ENCODE measurements at places on chromosomes 5 and 9.

DNA sequence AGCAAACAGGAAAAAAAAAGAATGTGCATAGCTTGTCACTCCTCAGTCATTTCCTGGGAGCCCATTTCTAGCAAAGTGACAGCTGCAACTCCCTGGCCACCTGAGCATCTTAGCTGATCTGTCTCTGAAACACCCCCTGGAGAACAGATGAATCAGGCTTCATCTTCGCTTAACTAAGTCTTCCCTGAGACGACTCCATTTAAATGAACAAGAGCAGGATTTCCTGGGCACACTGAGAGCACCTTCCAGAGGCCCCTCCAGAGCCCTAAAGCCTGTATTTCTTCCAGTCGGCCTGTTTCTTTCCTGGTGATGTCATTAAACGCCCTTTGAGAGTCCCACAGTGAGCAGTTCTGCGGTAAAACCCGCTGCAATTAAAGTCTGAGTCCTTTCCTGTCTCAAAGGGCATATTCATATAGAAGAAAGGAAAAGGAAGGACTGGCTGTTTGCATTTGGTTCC lies 13.9 kb downstream of the TGFBI start:
- DNase-seq: no peak

DNA sequence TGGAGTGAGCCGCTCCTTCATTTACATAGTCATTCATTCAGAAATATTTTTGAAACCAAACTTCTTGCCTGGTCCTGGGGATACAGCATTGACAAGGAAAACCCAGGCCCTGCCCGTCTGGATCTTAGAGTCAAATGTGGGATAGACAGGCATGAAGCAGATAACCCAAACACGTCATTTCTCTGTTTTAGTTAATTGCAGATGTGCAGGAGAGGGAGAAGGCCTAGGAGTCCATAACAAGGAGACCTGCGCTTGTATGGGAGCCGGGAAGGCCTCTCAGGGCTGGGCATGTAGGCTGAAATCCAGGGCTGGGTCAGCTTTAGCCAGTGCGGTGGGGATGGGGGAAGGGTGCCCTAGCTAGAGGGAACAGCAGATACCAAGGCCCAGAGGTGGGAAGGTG lies 43.3 kb downstream of the PRRX2 start:
- no peak for DNase-seq

DNA sequence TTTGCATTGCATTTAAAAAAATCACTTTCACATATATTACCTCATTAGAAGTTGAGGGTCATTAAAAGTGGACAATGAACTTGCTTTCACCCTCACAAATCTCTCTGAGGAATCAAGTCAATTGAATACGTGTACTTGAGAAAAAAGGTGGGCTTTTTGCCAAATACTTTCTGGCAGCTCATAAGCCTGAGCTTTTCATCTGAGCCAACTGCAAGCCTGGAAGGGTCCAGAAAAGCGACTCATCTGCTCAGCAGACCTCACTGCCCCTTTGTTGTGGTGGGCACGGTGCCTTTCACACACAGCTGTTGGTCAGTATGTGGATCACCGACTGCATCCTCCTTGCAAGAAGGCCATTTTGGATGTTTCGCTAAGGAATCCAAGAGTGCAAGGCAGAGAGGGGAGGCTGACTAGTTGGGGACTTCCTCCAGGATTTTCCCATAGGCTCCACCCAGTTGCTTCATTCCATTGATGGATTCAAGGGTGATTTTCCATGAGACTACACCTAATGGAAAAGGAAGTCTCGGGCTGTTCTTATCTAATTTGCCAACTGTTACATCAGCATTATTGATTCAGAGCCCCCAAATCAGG lies 564.7 kb downstream of the PDE4D start:
- peak; percentile 85 for DNase-seq

GRCh38 chr9:74666625-74667316 lies 169.6 kb downstream of the RORB start:
- DNase-seq: no peak

DNA sequence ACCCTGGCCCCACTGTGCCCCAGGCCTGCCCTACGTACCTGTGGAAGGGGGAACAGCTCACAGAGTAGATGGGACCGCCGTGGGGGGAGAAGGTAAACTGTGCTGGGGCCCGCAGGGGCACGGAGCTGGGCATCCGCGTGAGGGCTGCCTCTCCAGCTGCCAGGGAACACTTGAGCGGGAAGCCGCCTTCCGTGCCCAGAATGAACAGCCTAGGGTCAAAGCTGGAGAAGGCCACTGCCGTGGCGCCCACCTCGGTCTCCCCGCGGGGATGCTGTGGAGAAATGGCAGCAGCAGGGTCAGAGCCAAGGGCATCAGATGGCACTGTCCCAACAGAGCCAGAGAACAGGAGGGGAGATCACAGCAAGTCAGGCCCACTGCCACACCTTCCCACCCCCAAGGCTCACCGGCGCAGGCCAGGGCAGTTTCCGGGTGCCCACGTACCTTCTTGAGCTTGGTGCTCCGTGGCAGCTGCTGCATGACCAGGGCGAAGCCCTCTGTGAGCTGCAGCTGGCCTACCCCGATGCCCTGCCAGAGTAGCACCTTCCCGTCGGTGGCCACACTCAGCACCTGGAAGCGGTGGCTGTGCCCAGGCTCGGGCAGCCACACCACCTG lies 21.9 kb downstream of the DYNC2I2 start:
- no peak for DNase-seq

- DNase-seq: no peak
Measured at GRCh38 chr5:18069790-18070189, 435.5 kb downstream of the TAF11L14 start.

- no peak for DNase-seq
Measured at GRCh38 chr9:28707616-28708015, 1134.3 kb upstream of the C9orf72 start.

DNA sequence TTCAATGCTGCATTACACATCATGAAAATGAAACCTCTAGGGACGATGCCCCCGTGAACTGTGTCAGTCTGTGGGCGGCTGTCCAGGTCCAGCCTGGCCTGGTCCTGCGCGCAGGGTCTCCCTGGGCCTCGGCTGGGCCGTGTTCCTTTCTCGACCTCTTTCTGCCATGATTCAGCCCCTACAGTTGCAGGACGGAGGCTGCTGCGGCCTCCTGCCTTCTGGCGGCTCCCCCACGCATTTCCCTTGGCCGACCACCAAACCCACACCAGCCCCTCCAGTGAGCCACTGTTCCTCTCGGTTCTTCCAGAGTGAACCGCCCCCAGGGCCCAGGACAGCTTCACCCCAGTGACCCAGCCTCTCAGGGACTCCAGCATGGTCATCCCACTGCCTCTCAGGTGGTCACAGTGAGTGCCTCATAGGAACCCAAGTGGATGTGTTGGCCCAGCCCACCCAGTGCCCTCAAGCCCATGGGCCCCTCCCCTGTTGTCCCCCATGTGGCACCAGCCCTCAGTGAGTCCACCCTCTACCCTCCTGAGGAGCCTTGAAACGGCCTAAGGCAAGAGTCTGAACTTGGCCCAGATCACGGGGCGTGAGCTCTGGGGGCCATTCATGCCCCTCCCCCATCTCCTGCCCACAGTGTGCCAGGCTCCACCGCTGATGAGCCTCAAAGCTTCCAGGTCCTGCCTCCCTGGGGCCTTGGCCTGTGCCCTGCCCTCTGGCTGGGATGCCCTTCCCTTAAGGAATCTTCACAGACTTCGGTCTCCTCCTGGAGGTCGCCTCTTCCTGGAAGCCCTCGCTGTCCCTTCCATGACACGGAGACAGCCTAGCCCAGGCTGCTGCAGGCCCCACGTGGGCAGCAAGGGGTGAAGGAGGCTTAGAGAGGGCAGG lies 10.0 kb upstream of the CLIC3 start:
- DNase-seq: no peak

DNA sequence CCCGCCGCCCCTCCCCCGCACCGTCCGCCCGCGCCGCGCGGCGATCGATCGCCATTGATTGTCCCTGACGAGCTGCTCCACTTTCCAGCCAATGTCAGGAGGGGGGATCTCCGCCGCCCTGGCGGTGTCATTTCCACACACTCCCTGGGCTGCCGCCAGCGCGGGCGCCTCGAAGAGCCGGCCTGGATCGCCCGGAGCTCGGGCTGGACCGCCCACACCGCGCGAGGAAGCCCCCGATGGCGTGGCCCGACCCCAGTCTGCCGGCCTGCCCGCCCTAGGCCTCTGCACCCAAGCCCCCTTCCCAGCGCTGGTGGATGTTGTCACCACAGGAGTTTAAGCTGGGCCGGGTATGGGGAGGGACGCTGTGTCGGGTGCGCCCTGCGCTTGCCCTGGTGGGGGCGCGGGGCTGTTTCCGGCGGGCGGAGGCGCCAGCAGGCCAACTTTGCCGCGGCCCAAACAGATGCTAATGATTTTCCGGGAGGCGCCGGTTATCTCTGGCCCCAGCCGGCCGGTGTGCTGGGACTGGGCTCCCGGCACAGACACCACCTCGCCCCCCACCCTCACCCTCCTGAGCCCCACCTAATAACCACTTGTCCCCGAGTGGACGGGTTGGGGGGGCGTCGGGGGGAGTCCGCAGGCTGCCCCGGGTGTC lies 10.6 kb upstream of the CXXC5 start:
- no peak for DNase-seq

DNA sequence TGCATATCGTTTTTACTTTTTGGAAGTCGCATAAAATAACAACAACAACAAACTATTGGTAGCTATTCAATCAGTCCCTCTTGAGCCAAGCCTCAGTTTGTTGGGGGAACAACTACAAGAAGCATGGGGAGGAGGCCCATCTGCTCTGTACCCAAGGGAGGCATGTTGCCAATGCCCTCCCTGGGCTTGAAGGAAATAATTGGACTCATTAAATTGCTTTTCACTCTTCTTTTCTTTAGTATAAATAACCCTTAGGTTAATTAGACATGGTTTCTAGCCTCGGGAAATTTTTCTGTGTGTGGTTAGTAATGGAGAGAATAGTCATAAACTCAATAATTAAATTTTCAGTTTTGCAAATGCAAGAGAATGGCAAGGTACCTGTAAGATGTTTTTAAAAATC lies 500.7 kb downstream of the TLE4 start:
- no peak for DNase-seq

DNA sequence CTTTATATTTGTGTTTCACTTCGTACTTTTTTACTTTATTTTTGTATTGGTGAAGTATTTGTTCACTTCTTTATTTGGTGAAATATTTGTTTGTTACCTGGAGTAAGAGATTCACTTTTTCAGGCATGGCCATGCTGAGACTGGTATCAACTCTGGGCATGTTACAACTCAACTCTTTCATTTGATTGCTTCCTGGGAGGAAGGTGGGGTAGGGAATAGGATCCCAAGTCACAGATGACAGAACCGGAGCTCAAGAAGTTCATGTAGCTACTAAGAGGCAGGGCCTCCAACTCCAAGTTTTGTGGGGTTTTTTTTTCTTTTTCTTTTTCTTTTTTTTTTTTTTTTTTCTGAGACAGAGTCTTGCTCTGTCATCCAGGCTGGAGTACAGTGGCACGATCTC lies 6.1 kb upstream of the ADGRD2 start:
- no peak for DNase-seq

GRCh38 chr9:5872511-5872910 lies 18.2 kb upstream of the MLANA start:
- no peak for DNase-seq

GRCh38 chr5:134371834-134372340 lies 518 bp downstream of the UBE2B start:
- DNase-seq: no peak

DNA sequence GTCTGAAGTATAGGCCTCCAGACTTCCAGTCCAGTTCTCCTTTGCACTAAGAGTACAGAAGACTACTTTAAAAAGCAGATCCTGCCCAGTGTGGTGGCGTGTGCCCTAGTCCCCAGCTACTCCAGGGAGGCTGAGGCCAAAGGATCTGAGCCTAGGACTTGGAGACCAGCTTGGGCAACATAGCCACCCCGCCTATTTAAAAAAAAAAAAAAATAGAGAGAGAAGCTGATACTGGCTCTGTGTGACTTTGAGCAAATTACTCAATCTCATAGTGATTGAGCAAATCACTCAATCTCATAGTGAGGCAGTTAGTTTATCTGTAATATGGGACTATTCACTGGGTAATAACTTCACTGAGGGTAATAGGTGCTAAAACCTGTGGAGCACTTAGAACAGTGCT lies 43.6 kb upstream of the KDM4C start:
- DNase-seq: no peak

DNA sequence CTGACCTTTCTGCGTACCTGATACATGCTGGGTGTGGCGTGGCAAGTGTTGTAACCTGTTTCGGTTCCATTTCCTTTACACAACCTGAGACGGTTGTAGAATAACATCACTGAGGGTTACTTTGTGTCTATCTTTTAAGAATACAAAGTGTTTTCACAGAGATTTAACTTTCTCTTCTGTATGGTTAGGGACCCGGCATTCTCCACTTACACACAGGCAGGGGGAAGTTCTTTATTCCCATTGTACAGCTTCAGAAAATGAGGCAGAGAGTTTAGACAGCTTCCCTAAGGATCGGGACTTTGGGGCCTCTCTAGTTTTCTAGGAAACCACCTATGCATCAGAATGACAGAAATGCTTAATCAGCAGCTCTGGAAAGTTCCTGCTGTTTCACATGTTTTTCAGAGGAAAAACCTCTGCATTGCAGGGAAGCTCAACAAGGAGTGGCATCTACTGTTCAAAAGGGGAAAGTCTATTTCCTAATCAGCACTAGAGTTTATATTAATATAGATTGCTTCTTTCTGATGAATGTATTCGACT lies 41.3 kb downstream of the CAST start:
- DNase-seq: no peak

DNA sequence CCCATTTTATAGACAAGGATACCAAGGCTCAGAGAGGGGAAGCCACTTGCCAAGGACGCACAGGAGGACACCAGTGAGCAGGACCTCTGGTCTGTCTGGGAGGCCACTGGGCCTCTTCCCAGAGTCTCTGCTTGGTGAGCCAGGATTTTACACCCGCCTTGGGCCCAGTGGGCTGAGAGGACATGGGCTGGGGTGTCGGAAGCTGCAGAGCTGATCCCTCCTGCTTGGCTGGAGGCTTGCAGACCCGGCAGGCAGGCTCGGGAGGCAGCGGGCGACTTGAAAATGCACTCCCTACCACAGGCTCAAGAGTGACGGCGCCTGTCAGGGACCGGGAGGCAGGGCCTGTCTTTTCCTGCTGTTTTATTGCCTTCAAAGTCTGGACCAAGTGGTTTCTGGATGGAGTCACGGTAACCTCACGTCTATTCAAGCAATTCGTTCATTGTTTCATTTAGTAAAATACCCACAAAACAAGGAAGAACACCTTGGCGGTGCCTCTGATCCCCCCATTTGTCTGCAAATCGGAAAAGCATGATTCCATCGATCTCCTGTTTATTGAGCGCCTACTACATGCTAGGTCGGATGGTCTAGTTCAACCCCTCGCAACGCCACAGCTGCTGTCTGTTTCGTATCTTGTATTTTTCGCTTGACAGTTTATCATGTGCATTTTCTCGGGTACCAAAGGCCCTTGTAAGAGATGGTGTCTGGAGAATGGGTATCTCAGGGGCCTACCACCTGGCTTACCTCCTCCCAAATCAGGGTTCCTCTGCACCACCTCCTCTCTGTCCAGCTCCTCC lies 108.1 kb upstream of the IER5L start:
- no peak for DNase-seq

DNA sequence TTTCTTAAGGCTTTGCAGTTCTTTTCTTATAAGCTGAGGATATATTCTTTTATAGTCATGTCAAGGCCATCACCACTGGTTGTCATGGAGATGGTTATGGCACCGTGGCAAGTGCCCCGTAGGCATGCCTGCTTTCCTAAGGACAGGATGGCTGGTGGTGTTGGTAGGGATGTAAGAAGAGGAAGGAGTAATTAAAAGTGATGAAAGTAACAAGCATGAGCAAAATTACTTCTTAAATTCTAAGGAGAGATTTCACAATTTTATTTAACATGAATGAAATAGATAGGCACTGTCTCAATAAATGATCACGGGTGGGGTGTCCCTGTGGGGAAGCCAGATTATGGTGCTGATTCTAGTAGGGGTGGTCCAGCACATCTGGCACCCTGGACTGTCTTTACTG lies 290.2 kb upstream of the KLF4 start:
- no peak for DNase-seq

GRCh38 chr5:134944630-134945029 lies 23.1 kb upstream of the CATSPER3 start:
- DNase-seq: no peak
